ENCODE measurements at places on chromosomes 1 and 21.

- no peak for DNase-seq
Observed at GRCh38 chr1:175861626-175862367, 118.4 kb upstream of the TNR start.

DNA sequence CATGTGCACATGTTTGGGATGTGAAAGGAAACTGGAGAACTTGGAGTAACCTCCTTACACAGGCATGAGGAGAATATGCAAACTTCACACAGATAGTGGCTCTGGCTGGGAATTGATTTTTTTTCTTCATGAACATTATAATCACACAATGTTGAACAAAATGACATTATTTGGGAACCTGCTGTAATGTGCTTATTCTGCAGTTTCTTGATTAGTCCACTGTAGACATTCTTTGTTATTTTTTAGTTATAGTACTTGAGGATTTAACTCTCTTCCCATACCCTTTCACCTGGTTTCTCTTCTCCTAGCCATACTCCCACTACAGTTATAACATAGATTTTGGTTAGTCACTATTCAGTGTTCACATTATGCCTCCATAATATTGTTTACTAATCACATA lies 68.3 kb downstream of the ATG4C start:
- no peak for DNase-seq

DNA sequence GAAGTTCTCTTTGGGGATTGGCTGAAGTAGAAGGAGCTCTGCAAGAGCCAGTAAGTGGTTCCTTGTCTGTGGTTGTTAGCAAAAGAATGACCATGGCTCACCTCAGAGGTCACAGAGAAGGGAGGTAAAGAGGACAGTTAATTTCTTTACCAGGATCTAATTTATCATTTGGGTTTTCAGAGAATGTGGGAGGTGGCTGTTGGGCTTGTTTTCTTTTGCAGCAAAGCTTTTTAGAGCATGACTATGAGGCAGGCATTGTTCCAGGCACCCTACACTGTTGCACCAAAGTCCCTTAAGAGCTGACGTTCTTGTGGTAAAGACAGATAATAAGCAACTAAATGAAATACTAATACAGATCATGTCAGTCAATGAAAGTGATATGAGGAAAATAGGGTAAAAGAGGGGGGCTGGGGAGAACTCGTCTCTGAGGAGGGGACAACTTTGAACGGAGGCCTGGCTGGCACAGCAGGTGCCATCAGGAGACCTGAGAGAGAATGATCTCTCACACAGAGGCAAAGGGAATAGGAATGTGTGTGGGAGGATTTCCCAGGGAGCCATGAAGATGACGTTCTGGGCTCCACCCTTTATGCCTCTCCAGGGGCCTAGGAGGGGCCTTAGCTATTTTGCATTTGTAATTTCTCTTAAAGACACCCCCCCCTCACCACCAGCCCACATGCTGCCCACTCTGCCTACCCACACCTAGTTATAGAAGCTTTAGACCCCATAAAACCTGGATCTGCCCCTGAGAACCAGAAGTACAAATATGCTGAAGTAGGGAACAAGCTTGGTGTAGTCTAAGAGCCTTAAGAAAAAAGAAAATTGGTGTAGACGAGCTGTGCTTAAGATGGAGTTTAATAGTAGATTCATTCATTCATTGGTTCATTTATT lies 177.5 kb downstream of the ROR1 start:
- peak; percentile 85 for DNase-seq

DNA sequence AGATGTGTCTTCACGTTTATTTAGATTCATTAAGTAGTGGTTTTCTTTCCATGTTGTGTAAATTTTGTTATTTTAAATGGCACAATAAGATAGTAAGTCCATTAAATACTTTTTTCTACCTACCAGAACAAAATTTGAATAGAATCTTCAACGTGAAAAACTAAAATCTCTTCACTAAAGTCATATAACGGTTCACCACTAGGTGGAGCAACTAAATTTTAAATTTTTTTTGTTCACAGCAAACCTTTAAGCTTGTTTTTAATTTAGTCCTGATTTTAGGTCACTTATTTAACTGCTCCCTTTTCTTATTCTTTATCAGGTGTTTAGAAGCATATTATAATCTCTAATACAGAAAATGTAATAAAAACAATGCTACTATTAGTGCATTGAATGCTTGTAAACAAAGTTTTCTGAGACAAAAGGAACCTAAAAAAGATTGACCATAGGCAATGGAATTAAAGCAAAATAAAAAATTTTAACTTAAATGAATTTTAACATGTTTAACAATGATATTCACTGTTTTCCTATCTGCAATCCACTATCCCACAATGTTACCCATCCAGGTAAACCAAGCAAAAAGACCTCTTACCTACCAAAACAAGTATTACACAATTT lies 28.3 kb upstream of the PKN2 start:
- DNase-seq = peak; percentile 51

GRCh38 chr1:220700556-220701179 lies 10.5 kb downstream of the C1orf115 start:
- DNase-seq = no peak

DNA sequence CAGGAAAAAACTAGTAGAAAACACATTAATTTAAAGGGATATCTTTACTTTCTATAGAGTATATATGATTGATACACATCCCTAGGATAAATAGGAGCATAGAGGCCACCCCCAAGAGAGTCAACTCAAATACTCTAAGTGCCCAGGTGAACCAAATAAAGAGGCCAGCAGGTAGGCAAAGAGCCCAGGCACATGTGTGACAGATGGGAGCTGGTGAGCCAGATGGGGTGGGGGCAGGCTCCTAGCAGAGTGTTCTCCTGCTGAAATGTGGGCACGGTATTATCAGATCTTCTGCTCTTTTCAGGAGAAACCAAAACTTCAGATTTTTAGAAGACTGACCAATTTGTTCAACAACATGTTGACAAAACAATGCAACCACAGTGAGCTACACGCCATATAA lies 333.4 kb upstream of the PKN2 start:
- no peak for DNase-seq

GRCh38 chr1:162458236-162458635 lies 39.4 kb upstream of the UHMK1 start:
- DNase-seq = no peak

- peak; percentile 41 for DNase-seq
Observed at GRCh38 chr1:151001602-151002001, 5.1 kb downstream of the MINDY1 start.

GRCh38 chr1:148290881-148291280 lies 138.8 kb upstream of the NBPF11 start:
- peak; percentile 19 for DNase-seq

DNA sequence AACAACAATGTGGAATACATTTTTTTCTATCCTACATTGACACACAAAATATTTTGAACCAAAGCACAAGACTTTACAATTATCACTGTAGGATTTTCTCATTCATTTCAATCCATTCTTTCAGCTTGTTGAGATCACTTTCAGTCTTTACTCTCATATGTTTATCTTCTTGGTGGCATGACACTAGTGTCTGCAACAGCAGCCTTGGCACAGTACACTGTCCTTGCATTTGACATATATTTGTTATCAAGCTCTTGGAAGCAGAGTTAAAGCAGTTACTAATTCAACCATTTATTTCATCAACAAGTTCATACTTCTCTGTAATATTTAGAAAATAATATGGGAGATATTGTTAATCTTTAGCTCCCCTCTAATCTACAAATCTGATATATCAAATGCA lies 922.4 kb upstream of the ADGRL2 start:
- DNase-seq = no peak

DNA sequence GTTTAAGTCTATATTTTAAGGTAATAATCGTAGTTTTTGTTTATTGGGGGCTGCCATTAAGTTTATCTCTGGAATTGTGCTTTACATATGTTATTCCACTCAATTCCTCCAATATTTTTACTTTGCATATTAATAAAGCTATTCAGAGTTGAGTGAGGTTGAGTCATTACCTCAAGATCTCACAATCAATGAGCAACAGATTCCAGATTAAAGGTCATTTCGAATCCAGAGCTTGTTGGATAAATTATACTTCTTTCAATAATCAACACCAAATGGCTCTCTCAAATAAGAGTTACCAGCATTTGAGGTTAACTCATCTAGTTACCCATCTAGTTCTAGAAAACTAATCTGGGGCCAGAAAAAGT lies 16.7 kb downstream of the RGS4 start:
- peak; percentile 52 for DNase-seq

Data from cardiac fibroblast (primary cell).